ENCODE measurements at places on chromosomes 4 and X.

GRCh38 chrX:37599729-37600128 lies 28.3 kb downstream of the LANCL3 start:
- no peak for DNase-seq

DNA sequence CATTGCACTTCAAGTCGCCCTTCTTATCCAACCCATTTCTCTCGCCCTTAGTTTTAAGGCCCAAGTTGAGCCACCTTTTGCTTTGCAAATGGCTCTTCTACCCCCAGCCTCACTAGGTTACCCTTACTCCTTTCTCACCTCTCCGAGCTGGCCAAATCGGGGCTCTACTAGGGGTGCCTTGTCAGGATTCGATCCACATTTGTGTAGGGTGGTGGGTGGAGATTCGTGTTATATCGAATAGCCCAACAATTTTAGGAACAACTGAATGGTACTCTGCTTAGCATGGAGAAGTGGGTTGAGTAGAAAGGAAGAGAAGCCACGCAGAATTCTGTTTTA lies 3.5 kb downstream of the SLIT2 start:
- DNase-seq: no peak

- DNase-seq: no peak
Observed at GRCh38 chr4:117357866-117358265, 272.5 kb upstream of the TRAM1L1 start.

GRCh38 chr4:20723019-20723418 lies 22.8 kb downstream of the PACRGL start:
- DNase-seq: no peak

DNA sequence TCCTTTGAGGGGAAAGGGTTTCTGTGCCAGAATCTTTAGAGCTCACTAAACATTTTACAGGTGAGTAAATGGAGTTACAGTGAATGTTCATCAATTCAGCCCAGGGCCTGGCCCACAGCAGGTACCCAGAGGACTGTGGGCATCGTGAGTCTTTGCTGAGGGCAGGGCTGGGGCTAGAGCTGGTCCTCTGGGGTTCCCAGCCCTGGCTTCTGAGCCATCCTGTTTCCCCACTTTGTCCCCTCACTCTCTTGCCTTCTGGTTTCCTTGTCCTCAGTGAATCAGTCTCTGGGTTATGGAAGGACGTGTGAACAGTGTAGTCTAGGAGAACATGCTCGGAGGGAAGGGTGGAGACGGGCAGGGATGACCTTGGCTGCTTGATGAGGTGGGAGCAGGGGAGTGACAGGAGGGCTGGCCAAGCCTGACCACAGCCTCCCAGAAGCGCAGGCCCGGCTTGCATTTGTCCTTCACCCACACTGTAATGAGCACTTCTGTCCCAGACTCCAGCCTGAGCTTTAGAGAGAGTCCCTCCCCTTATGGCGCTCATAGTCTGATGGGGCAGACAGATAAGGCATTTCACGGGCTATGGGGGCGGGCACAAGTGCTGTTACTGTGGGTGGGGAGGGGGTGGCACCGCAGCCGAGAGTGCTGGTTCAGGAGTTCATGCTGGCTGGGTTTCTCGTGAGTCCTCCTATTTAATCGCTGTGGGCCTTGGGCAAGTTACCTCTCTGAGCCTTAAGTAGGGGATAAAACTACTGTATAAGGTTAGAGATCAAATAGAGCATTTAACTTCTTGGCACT lies 17.3 kb downstream of the TBC1D14 start:
- peak; percentile 63 for DNase-seq

- DNase-seq: no peak
Observed at GRCh38 chrX:155065035-155065734, 5.8 kb downstream of the CMC4 start.

- DNase-seq: no peak
Observed at GRCh38 chr4:860561-860960, 34.6 kb upstream of the CPLX1 start.

GRCh38 chr4:94877973-94878372 lies 120.2 kb downstream of the BMPR1B start:
- DNase-seq: no peak

DNA sequence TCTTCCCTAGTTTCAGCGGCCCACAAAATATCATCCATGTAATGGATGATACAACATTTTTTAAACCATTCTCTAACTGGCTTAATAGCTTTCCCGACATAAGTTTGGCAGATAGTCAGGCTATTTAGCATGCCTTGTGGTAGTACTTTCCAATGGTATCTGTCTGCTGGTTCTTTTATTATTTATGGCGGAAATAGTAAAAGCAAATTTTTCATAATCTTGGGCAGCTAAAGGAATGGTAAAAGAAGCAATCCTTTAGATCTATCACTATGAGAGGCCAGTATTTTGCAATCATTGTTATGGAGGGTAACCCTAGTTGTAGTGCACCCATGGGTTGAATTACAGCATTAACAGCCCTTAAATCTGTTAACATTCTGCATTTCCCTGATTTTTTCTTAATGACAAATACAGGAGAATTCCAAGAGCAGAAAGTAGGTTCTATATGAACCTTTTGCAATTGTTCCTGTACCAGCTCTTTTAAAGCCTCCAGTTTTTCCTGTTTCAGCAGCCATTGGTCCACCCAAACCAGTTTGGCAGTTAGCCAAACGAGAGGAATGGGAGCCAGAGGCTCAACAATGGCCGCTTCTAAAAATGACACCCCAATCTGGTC lies 14.3 kb upstream of the HSD17B11 start:
- no peak for DNase-seq

GRCh38 chr4:30256116-30256832 lies 463.9 kb upstream of the PCDH7 start:
- no peak for DNase-seq
